H7 (cell line): ENCODE measurements at places on chromosomes 3 and 15. TPM values are rescaled to one million over a fixed set of nuclear protein-coding genes. Genes with fewer than 3 reads are reported as not detected.

TICRR gene
- total RNA-seq: 19.2 and 24.1 TPM in 2 replicates

PIERCE2 gene
- total RNA-seq: 1.5 and 3.1 TPM in 2 replicates

CNTN3 gene
- total RNA-seq: 0.14 and 0.15 TPM in 2 replicates

C3orf49 gene
- not detected in 2 replicates for total RNA-seq

WDR93 gene
- not detected in 2 replicates for total RNA-seq

ITIH1 gene
- not detected in 2 replicates for total RNA-seq

FBXW12 gene
- 0.07 and 0.67 TPM in 2 replicates for total RNA-seq

CCDC39 gene
- total RNA-seq: 0.07 TPM in 1 of 2 replicates, not detected in the other
